ENCODE measurements at places on chromosomes 6 and 20.

- DNase-seq: peak; percentile 13
Observed at GRCh38 chr6:135901774-135902524, 50.4 kb downstream of the PDE7B start.

DNA sequence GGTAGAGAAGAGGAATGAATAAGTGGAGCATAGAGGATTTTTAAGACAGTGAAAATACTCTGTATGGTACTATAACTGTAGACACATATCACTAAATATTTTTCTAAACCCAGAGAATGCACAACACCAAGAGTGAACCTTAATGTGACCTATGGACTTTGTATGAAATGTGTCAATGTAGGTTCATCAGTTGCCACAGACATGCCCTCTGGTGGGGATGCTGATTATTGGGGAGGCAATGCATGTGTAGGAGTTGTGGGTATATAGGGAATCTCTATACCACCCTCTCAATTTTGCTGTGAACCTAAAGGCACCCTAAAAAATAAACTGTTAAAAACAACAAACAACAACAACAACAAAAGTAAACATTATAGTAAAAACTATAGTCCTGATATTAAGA, 293.7 kb downstream of the RNF144B start:
- no peak for DNase-seq

DNA sequence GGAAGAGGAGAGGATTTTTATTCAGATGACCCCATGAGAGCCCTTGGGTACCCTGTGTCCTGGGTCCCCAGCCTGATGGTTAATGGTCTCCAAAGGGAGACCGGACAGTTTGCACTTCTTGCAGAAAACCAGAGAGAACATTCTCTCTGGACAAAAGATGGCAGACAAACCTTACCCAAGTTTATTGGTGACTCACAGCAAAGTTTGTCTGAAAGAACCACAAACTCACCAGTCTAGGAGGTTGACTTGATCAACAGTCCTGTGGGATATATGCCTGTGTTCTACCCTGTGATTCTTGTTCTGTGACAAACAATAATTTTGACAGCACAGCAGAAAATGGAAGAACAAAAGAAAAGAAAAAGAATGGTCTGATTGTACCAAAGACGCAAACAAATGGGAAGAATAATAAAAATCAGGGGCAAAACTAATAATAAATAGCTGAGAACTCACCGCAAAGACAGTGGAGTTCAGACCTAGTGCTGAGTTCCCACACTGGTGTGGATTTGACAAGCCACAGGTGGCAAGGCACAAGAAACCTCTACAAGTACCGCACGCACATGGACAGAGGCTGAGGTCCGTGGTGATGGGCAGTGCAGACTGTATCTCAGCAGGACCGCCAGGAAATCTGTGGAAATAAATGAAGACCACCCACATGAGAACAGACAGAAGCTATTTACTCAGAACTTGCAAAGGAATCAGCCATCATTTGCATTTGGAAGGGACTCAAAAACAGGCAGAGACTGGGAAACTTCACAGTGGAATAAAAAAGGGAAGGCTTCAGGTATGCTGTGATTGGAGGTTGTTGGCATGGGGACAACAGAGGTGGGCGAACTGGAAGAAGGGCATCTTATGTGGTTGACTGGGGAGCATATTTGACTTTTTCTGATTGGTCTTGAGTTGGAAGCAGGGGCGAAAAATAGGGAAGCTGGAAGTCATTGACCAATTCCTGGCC, 246.3 kb upstream of the RNF24 start:
- no peak for DNase-seq

DNA sequence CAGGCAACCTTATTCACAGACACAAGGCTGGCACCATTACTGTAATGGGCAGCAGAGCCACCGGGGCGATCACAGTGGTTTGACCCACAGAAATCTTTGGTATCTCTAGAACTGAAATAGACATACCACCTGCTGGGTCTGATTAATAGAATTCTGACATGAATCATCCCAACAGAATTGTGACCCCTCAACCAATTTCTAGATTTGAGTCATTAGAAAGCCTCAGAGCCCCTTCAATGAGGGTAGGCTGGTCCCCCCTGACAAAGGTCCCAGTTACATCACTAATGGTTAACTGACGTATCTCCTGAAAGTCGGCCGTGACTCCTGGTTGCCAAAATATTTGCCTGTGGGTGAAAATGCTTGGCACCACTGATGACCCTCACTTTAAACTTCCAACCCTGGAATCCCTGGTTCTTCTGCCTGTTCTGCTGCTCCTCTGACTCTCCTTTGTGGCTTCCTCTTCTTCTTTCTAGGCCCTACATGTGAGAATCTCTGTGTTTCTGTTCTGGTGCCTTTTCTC, 124.9 kb upstream of the ARID1B start:
- DNase-seq: no peak

DNA sequence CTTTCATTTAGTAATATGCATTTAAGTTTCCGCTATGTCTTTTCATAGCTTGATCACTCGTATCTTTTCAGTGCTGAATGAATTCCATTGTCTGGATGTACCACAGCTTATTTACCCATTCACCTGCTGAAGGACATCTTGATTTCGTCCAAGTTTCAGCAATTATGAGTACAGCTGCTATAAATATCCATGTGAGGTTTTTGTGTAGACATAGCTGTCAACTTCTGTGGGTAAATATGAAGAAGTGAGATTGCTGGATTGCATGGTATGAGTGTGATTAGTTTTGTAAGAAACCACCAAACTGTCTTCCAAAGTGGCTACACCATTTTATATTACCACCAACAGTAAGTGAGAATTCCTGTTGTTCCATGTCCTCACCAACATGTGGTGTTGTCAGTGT, 79.2 kb upstream of the STMND1 start:
- DNase-seq: no peak

Data from T-helper 1 cell (primary cell).